NCI-H146 (cell line): ENCODE measurements at places on chromosomes 3 and 15.

GRCh38 chr15:37893309-37893708 lies 41.1 kb upstream of the TMCO5A start:
- no peak for DNase-seq

GRCh38 chr3:24481193-24481592 lies 13.5 kb downstream of the THRB start:
- no peak for DNase-seq

GRCh38 chr15:80308002-80308401 lies 56.0 kb upstream of the CTXND1 start:
- DNase-seq: peak; percentile 60

DNA sequence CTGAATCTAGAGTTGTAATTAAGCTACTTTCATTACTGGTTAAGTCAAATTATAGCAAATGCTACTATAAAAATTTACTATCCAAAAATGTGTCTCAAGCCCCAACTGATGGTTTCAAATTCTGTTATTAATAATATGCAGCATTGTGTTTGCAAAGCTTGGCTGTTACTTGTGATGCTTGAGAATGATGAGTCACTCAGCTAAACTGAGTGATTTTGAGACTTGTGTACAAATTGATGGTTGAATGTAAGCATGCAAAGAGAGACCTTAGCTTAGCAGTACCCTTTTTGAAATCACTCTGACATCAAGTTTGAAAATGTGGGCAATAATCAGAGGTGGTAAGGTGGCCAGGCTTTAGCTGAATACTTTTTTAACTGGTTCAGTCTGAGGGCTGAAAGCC lies 27.6 kb downstream of the OPA1 start:
- no peak for DNase-seq

GRCh38 chr15:58418135-58418534 lies 13.7 kb upstream of the LIPC start:
- no peak for DNase-seq

GRCh38 chr15:68209735-68210408 lies 4.7 kb upstream of the CALML4 start:
- no peak for DNase-seq

- DNase-seq: no peak
Observed at GRCh38 chr3:134085034-134085775, 55.5 kb upstream of the SLCO2A1 start.

DNA sequence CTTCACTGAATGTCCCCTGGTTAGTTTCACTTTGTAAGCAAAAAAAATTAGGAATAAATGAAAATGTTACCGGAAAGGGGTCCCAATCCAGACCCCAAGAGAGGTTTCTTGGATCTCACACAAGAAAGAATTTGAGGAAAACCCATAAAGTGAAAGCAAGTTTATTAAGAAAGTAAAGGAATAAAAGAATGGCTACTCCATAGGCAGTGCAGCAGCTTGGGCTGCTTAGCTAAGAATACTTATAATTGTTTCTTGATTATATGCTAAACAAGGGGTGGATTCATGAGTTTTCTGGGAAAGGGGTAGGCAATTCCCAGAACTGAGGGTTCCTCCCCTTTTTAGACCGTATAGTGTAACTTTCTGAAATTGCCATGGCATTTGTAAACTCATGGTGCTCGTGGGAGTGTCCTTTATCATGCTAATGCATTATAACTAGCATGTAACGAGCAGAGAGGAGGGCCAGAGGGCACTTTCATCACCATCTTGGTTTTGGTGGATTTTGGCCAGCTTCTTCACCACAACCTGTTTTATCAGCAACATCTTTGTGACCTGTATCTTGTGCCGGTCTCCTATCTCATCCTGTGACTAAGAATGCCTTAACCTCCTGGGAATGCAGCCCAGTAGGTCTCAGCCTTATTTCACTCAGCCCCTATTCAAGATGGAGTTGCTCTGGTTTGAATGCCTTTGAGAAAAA lies 41.0 kb upstream of the CMSS1 start:
- DNase-seq: no peak

- DNase-seq: no peak
Observed at GRCh38 chr3:195179776-195180489, 91.0 kb downstream of the XXYLT1 start.

GRCh38 chr3:52350981-52351761 lies 35.1 kb downstream of the DNAH1 start:
- no peak for DNase-seq

DNA sequence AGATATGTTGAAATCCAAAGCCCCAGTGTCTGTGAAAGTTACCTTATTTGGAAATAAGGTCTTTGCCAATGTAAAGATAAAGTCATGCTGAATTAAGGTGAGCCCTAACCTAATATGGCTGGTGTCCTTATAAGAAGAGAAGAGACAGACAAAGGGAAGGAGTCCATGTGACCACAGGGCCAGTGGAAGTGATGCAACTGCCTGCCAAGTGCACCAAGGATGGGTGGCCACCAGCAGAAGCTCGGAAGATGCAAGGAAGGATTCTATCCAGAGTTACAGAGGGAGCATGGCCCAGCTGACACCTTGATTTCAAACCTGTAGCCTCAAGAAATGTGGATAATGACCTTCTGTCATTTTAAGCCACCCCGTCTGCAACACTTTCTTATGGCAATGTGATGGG lies 35.3 kb upstream of the PGPEP1L start:
- DNase-seq: no peak

- DNase-seq: no peak
Observed at GRCh38 chr3:138219255-138219654, 32.2 kb downstream of the ARMC8 start.

DNA sequence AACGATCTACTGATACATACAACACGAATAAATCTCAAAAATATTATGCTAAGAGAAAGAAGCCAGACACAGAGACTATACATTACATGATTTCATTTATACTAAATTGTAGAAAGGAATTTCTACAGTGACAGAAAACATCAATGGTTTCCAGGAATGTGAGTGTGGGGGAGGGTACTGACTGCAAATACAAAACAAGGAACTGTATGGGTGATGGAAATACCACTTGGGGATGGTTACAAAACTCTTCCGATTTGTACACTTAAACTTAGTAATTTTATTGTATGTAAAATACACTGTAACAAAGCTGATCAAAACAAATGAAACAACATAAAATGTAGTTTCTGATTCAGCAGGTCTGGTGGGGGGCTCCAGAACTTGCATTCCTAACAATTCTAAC lies 45.8 kb upstream of the IP6K2 start:
- DNase-seq: no peak

- DNase-seq: no peak
Observed at GRCh38 chr3:135905058-135905724, 60.3 kb upstream of the PPP2R3A start.

- no peak for DNase-seq
Observed at GRCh38 chr3:46221391-46221790, 13.3 kb upstream of the CCR1 start.

GRCh38 chr15:38609097-38609738 lies 44.6 kb upstream of the RASGRP1 start:
- DNase-seq: no peak

DNA sequence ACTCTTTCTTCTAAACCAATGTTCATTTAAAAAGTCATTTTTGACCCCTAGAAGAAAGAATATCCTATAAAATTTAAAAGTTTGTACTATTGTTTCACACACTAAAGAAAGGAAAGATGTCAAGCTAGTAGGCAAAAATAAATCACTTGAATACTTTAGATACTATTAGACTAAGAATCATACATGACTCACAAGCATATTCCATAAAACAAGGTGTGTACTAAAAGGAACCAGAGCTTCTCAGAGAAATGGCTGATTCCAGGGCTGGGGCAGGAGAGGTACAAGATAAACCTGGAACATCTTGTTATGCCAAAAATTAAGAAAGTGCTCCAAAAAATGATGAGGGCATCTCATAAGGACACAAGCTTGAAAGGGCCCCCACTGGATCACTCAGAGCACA lies 8.7 kb downstream of the DLG1 start:
- DNase-seq: no peak

DNA sequence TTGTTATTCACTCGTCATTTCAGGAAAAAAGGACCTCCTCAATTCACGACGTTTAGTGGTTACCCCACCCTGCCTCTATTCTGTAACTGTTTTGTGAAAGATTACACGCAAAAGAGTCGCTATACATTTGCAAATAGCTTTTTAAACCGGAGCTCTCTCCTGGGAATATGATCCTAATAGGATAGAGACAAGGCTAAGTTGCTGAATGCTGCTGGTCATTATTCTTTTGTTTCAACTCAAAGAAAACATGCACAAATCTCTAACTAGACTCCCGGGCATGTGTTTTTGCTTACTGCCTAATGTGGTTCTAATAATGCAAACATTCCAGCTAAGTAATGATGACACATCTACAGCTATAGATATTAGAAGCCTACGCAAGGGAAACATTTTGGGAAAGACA lies 214.6 kb upstream of the MDFIC2 start:
- DNase-seq: no peak

- DNase-seq: no peak
Observed at GRCh38 chr15:44718180-44718926, 7.0 kb downstream of the B2M start.

DNA sequence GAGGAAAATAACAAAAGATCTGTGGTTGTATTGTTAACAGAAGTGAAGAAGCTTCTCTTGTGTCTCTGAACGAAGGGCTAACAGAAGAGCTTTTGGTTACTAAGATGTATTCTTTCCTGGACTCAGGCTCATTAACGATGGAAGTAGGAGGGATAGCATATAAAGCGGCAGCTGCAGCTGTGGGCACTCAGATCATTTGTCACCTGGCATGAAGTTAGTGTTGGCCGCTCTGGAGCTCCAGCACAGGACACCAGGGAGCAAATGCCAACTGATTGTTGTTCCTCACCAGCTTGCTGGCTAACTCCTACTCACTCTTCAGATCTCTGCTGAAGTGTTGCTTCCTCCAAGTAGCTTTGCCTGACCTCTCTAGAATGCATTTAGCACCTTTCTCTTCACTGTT lies 15.5 kb upstream of the SLITRK3 start:
- DNase-seq: peak; percentile 15

DNA sequence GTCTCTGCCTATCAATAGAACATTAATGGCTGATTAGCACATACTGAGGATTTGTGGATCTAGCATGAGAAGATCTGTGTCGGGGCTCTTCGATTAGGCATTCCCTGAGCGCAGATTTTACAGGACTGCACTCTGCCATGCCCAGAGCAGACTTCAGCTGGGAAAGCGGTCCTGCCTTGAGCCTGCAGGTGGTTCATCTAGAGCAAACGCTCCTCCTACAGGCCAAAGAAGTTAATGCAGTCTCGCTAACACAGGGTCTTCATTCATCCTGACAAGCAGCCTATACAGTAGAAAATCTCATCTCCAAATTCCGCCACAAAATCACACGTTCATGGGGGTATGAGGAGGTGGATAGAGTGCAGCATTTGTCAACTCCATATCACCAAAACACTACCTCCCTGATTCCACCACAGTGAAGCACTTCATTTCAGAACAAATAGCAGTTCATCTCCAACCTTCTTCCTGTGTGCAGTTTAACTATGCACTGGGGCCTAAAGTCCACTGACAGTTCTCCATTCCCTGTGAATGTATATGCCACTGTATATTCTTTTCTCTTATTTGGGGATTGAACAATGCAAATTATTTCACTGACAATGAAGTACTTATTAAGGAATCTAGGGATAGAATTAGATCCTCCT lies 405.8 kb downstream of the IGSF11 start:
- DNase-seq: peak; percentile 72

GRCh38 chr3:148077965-148078364 lies 619.7 kb upstream of the AGTR1 start:
- DNase-seq: no peak

DNA sequence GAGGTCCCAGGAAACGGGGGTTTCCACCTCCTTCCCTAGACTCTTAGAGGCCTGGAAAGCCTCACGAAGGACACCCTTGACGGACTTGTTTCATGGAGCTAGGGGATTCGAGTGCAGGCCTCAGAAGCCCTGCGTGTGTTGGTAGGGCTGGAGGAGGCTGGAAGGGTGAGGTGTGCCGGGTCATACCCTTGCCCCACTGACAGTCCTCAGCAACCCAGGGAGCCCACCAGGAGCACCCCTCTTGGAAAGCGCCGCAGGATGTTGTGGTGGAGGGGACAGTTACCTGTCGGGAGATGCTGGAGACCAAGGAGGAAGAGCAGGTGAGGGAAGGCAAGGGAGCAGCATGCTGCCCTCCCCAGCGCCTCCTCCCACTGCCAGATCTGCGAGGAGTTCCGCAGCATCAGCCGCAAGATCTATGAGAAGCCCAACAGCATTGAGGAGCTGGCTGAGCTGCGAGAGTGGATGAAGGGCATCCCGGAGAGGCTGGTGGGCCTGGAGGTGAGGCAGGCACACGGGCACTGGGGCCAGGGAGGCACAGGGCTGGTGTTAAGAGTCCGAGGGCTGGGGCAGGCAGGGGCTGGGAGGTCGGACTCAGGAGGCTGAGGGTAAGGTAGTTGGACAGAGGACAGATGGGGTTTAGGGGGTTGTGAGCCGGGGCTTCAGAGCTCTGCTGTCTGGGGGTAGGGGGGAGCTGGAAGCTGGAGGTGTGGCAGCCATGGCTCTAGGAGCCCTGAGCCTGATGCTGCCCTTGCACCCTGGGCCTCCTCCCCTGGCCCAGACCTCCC lies 33.7 kb downstream of the DNAH1 start:
- DNase-seq: no peak

- DNase-seq: no peak
Observed at GRCh38 chr3:108589998-108590323, 439 bp downstream of the DZIP3 start.

GRCh38 chr3:13401149-13401548 lies 19.0 kb downstream of the NUP210 start:
- peak; percentile 85 for DNase-seq

DNA sequence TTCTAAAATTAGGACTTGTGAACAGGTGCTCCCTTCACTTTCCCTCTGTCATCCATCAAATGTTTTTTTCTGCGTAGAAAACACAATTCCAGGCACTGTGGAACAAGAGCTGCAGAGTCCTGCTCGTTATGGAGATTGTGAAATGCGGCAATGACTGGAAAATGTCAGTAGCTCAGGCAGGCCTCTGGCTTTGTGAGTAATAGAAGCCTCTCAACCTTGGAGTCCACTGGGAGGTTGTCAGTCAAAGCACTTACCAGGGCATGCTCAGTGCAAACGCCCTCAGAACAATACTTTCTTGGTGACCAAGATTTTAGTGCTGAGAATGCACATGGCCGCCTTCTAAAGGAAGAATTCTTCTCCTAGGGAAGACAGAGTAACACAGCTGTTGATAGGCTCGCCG lies 26.7 kb upstream of the MED12L start:
- DNase-seq: no peak

DNA sequence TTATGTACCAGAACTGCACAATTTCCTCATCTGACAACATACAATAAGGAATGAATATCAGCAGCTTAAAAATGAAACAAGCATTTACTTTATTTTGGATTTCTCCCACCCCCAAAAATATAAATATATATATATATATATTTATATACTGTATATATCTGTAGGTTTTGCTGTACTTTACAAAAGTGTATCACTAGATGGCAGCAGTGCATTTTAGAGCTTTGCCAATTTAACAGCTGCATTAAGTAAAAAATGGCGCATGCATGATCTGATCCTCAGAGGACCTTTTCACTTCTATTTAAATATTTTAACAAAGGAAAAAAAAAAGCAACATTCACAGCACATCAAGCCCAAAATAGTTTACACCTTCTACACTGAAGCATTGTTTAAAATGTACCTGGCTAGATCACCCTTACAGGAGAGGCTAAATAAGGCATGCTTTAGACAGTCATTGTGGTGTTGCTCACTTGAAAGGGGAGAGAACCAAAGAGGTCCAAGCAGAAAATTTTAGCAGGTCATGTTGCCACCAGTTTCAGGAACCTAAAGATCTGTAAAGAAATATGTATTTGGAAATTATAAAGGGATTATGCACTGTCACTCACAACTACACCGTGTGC lies 72.6 kb downstream of the NPTN start:
- peak; percentile 54 for DNase-seq
